ENCODE measurements at places on chromosomes 3 and 15.

GRCh38 chr3:71008350-71008935 lies 575.1 kb downstream of the FOXP1 start:
- no peak for DNase-seq

DNA sequence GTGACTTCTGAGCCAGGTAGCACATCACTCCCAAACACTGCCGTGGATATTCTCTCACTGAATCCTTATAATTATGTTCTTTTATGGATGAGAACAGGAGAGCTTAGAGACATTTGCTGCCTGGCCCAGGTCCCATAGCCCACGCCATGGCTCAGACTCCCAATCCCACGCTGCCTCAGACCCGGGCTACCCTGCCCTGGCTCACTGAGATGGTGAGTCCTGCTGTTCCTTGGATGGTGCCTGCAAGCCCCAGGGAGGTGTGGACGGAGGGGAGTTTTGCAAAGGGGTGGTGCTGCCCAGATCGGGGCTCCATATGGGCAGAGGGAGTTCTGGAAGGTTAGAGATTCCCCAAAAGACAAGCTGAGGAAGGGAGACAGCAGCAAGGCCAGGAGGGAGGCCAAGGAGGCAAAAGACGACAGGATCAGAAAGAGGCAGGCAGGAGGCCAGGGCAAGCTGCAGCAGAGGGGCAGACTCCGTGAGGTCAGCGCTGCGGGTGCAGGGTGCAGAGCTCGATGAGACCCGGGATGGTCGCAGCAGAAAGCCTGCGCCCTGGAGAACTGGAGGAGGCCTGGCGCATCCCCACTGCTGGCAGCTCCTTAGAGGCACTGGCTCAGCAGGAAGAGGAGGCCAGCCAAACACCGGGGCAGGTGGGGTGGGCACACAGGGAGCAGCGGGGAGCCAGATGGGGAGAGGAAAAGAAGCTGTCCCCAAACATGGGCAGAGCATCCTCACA lies 95.7 kb upstream of the ALDH1A3 start:
- no peak for DNase-seq

- no peak for DNase-seq
Measured at GRCh38 chr15:86837294-86838061, 757.8 kb downstream of the AGBL1 start.

- DNase-seq, result no peak
Measured at GRCh38 chr15:61644550-61644949, 415.4 kb upstream of the RORA start.

DNA sequence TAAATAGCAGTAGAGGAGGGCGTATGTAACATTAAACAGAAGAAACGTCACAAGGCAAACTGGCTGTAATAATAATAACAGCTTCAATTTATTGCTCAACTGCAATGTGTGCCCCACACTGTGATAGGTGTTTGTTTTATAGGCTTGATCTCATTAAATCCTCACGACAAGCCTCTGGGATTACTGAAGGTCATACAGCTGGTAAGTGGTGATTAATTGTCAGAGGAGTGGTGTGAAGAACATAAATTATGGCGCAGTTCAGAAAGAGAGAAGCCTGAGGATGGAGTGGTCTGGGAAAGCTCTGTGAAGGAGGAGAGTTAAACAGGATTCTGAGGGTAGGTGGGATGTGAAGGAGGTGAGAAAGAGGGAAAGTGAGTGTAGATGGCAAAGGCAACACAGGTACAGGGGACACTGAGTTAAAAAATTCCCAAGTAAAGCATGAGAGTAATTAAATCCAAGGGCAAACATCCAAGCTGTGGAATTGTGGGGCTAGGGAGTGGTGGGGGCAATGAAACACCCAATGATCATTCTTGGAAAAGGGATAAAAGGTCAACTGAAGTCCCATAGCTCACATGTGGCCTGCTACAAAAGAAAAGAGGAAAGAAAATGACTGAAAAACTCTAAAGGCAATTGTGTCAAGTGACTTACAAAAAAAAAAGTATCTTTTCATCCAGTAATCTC lies 16.5 kb upstream of the GLCE start:
- no peak for DNase-seq

DNA sequence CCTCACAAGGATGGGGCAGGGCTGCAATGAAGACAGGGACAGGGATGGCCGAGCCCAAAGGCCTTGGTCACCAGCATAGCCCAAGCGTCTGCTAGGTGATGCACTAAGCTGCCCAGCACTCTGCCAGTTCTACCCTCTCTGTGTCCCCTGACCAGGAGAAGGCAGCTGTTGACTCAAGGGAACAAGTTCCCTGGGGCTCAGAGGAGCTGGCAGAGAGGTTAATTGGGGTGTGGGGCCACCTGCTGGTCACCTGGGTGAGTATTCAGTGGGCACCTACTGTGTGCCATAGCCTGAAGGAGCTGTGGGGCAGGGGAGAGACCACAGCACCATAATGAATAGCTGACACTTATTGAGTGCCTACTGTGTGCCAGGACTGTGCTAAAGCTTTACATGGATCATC lies 22.0 kb upstream of the DOCK3 start:
- peak; percentile 32 for DNase-seq

- DNase-seq, result peak; percentile 77
Measured at GRCh38 chr3:124845406-124845805, 41.8 kb downstream of the ITGB5 start.

DNA sequence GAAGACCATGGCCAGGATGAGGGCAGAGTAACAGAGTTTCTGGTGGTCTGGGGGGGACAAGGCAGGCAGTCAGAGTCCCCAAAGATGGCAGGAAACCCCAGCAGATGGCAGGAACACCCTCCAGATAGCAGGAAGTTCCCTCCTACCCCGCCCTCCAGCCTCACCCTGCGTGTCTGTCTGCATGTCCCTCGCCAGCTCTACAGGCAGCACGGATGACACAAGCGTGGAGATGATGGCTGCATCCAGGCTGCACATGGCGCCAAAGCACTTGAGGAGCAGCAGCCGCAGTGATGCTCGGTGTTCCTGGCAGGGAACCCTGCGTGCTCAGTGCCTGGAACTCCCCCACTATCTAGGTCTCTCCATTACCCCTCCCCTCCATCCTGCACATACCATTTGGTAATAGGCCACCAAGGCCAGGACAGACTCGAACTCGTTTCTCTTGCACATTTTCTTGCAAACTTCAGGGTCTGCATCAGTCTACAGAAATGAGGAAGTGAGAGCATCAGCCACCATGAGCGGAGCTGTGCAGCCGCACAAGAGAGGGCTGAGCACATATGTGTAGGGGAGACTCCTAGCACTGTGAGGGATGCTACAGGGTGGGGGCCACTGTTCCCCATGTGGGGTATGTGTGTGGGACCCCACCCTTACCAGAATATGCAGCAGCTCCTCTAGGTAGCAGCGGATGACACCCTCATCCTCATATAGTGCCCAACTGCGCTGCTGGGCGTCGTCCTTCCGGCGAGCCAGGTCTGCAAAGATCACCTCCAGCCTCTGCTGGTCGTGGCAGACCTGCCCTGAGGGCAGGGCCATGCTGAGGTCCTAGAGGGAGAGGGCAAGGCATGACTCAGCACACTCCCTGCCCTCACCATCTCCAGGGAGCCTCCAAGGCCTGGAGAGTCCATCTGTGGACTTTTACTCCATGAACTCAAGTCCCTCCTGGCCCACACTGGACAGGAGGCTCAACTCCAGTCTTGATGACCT lies 6.0 kb downstream of the NCKIPSD start:
- no peak for DNase-seq

- DNase-seq, result no peak
Measured at GRCh38 chr3:122760453-122761271, 33.0 kb downstream of the HSPBAP1 start.

DNA sequence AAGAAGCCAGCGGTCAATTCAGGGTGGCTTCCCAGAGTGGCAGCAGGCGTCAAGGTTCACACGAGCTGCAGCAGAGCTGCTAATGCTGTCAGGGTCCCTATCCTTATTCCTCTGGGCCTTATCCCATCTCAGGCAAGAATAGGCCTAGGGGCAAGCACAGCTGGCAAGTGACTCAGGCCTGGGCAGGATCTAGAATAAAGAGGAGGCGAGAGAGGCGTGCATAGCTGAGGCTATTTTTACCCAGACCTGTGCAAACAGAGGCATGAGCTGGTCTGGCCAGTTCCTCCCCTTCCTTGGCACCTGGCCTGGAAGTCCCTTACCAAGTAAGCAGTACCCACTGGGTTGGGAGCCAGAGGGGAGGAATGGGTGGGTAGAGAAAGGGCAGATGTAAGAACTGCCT lies 12.2 kb upstream of the VIPR1 start:
- no peak for DNase-seq

- DNase-seq, result no peak
Measured at GRCh38 chr15:99480016-99480810, 85.6 kb upstream of the MEF2A start.

- no peak for DNase-seq
Measured at GRCh38 chr3:69767571-69767970, 28.3 kb downstream of the MITF start.

- DNase-seq, result no peak
Measured at GRCh38 chr3:194177141-194177540, 41.2 kb downstream of the HES1 start.

DNA sequence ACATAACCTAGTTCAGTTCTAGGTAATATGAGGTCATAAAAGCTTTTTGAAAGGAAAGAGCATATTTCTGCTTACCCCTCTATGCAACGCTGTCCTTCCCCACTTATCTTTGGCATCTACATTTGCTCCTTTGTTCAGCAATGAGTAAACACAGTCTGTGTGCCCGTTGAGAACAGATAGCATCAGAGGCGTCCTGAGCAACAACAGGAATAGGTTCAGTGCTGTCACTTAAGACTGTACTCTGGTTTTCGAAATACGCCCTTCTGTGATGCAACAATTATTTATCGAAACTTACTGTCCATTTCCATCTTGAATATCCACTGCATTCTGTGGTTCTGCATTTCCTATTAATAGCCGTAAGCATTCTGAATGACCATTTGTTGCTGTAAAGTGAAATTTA lies 84.4 kb downstream of the BTD start:
- no peak for DNase-seq

GRCh38 chr15:88663141-88663621 lies 24.4 kb downstream of the ISG20 start:
- DNase-seq, result no peak

DNA sequence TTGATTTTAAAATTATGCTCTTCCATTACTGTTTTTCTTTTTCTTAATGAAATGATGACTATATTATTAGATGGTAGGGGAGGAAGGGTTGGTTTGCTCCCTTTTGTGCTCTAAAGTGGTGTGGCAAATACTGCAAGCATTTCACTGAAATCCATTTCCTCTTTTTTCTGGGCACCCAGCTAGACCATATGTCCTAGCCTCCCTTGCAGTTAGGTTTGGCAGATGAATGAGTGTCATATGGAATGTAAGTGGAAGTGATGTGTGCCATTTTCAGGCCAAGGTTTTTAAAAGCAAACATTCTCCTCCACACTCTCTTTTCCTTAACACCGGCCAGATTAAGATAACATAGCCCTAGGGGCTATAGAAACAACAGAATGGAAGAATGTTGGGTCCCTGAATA lies 363.0 kb downstream of the FGF12 start:
- no peak for DNase-seq

- peak; percentile 73 for DNase-seq
Measured at GRCh38 chr15:90001683-90002427, 731 bp downstream of the ZNF710 start.

DNA sequence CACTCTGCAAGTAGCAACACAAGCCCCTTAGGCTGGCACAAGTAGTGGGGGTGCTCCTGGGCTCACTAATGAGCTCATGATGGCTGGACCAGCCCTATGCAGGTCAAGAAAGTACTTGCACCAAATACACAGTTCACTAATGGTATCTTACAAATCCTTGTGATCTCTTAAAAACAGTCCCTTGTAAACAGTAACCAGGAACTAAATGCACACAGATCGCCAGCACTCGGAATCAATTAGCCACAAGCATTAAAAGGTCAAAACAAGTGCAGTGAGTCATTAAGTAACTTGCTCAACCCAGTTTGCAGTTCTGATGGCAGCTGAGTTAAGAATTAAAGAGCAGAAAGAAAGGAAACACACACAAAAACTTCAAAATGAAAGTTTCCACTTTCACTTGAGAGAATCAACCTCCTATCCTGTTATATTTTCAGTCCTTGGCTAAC lies 43.2 kb downstream of the ARHGEF3 start:
- peak; percentile 43 for DNase-seq

GRCh38 chr3:24086206-24086605 lies 141.1 kb downstream of the NR1D2 start:
- no peak for DNase-seq

- DNase-seq, result no peak
Measured at GRCh38 chr15:27062951-27063350, 92.0 kb downstream of the GABRG3 start.
